ENCODE measurements at places on chromosomes 5 and 9. TPM values are rescaled to one million over a fixed set of nuclear protein-coding genes. Genes with fewer than 3 reads are reported as not detected.

- DNase-seq, result no peak
These were observed 201.1 kb downstream of the EPB41L4A start for GRCh38 chr5:112217843-112218579.

The QRFP gene
- not detected for total RNA-seq

The WDR31 gene
- total RNA-seq, result 0.74 TPM

DNA sequence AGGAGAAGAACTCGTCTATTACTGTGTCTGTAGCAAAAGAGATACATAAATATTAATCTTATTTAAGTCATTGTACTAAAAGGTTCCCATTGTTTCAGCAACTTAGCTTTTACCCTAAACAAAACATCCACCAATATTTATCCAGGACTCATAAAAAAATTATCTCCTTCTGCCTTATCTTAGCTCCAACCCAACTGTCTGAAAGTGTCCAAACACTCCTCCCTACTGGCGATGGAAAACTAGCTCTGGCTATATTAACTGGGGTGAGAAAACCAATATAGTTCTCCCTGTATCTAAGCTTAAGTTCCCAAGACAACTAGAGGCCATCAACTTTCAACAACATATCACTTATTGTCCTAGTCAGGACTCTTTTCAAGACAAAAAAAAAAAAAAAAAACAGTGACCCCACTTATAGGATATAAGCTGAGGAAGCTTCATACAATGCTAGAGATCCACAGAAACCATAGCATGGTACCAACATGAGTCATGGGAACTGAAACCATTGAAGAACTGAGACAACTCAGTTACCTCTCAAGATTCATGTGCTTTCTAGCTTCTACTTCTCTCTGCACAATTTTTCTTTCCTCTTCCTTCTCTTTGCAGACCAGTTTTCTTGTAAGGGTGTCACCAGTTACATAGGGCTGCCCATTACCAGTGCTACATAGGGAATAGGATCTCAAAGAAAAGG is 150.7 kb upstream of the RASA1 start:
- DNase-seq, result peak; percentile 59

The TAF1L gene
- under 0.01 TPM for total RNA-seq

The PDLIM7 gene
- total RNA-seq, result 32.2 TPM

The PCDHGA5 gene
- total RNA-seq, result 0.13 TPM

GRCh38 chr5:73615085-73615484 is 10.9 kb upstream of the ARHGEF28 start:
- peak; percentile 76 for DNase-seq

The SEMA6A gene
- total RNA-seq, result 0.99 TPM

The GABRP gene
- total RNA-seq, result 11.0 TPM

DNA sequence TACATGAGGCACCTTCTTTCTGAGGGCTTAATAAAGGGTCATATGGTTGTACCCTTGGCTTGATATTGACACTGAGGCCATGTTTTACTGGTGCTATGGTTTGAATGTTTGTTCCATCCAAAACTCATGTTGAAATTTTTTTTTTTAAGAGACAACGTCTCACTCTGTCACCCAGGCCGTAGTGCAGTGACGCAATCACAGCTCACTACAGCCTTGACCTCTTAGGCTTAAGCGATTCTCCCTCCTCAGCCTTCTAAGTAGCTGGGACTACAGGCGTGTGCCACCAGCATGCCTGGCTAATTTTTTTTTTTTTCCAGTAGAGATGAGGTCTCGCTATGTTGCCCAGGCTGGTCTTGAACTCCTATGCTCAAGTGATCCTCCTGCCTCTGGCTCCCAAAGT is 20.9 kb downstream of the FAM151B start:
- no peak for DNase-seq

DNA sequence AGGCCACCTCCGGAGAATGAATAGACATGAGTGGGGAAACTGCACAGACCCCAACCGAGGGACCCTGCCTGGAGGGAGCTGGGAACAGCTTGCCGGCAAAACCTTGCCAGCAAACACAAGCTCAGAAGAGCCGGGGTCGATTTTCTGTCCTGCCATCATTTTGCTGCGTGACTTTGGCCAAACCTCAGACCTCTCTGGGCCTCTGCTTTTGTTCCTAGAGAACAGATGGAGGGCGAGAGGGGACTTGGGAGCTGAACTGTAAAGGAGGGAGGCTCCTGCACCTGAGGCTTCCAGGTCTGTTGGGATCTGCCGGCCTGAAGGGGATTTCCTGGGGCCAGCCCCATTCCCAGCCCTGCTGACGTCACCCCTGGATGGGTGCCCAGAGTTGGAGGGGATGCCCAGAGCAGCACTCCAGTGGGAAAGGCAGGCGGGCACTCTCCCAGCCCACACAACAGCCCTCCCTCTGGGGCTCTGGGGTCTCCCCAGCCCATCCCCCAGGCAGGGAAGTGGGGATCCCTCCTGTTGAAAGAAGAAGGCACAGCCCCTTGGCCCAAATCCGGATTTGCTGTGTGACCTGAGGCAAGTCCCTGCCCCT is 40.4 kb upstream of the SYNPO start:
- DNase-seq, result peak; percentile 56

The DND1 gene
- 2.7 TPM for total RNA-seq

DNA sequence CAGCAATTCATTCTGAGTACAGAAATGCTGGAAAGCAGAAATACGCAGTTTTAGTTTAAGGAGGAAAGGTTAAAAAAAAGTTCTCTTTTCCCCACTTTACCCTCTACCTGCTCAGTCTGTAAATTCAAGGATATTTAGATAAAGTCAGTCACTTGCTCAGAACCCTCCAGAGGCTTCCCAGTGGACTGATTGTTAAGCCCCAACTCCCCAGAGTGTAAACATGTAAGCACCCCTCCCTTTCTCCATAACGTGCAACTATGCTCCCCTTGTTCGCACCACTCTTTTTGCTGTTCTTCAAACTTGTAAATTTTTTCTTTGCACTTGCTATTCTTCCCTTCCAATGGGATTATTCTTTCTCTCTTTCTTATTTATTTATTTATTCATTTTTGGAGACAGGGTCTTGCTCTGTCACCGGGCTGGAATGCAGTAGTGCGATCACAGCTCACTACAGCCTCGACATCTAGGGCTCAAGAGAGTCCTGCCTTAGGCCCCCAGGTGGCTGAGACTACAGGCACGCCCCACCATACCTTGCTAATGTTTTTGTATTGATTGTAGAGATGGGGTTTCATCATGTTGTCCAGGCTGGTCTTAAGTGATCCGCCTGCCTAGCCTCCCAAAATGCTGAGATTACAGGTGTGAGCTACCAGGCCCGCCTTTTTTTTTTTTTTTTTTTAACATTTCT is 32.5 kb upstream of the ERBIN start:
- no peak for DNase-seq

- DNase-seq, result no peak
These were observed 20.4 kb downstream of the CNOT8 start for GRCh38 chr5:154878642-154879335.

DNA sequence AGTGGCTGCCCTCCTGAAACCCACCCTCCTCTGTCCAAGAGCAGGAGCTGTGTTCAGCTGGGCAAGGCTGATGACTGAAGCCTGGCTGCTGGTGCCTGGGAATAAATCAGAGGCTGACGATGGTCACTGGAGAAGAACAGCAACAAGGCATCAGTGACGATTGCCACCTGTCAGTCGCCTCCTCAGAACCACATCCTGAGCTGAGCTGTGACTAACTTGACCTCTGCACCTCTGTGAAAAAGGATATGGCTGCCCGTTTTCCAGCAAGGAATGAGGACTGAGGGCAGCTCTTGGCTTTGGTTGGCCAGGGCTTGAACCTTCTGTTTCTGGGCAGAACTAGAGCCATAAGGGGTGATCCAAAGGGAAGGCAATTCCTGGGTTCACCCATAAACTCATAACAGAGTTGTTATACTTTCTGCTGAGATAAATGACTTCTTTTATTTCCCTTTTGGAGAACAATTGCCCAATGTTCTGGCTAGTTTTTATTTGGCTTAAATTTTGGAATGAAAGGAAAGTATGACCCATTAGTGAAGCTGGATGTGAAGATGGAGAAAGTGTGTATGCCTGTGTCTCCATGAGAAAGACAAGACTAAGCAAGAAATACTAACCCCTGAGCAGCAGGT is 40.1 kb downstream of the TRIP13 start:
- DNase-seq, result peak; percentile 39

GRCh38 chr9:137412431-137412830 is 10.5 kb downstream of the EXD3 start:
- DNase-seq, result no peak

The PDE8B gene
- not detected for total RNA-seq

The GPR150 gene
- total RNA-seq, result not detected

- no peak for DNase-seq
These were observed 1427.7 kb upstream of the C9orf72 start for GRCh38 chr9:29001006-29001405.

- DNase-seq, result no peak
These were observed 302.2 kb downstream of the DIRAS2 start for GRCh38 chr9:90340421-90340820.

The GFPT2 gene
- total RNA-seq, result not detected

- no peak for DNase-seq
These were observed 107.9 kb downstream of the PHF2 start for GRCh38 chr9:93684161-93684765.

GRCh38 chr9:83920469-83920926 is 734 bp downstream of the KIF27 start:
- DNase-seq, result peak; percentile 71

DNA sequence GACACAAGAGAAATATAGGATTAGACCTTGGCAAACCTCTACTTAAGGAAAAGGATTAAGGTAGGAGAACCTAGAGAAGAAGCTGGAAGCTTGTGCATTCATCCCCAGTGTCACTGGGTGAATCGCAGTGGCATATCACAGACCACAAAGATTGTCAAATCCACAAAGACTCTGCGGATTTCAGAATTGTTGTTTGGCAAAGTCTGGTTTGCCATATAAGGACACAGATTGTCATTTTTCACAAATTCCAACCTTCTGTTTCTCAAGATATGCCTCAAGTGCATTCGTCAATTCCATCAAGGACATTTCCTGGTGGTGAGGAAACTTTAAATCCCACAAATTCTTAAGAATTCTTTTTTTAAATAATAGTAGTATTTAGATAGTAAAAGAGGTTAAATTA is 395.1 kb upstream of the PAPPA start:
- no peak for DNase-seq

DNA sequence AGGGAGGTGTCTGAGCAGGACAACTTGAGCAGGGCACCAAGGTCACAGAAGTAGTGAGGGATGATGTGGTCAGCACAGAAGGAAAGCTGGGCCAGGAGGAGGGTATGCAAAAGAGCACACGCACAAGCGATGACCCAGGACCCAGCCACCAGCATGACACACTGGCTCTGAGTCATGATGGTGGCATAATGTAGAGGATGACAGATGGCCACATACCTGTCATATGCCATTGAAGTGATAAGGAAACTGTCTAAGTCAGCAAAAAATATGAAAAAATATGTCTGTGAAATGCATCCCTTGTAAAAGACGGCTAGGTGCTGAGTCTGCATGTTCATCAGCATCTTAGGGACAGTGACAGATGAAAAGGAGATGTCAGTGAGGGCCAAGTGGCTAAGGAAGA is 380 bp downstream of the OR1J1 start:
- DNase-seq, result no peak

- peak; percentile 38 for DNase-seq
These were observed 77.0 kb downstream of the IQGAP2 start for GRCh38 chr5:76479973-76480667.

The STXBP1 gene
- 6.3 TPM for total RNA-seq

DNA sequence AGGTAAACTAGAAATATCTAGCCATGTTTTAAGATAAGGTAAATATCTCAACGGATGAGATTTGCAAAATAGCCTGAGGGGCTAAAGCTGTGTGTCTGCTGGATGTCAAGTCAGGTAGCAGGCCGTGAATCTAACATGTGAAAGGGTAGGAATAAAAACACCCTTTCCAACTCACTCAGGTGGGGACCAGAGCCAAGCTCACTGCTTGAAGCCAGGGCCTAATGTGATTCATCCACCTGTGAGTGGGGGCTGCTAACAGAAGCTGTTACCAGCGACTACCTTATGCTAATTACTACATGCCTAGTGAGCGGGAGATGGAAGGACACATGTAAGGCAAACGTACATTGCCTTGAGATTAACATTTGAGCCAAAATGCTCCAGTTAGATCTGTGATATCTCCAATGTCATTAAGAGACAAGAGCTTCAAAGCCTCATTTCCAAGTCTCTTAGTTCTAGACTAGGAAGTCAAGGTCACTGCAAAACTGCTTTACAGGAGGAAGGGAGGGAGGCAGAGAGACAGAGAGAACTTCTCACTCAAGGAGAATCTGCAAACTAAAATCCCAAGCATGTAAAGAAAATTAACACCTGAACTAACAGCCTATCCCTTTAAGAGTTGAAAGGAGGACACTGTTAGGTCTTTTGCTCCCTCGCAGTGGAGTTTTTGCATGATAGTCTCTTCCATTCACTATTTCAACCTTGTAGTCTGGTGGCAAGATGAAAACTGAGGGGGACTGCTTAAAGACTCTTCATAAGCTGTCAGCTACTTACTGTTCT is 141.6 kb upstream of the RPS23 start:
- no peak for DNase-seq

- DNase-seq, result no peak
These were observed 698.8 kb upstream of the C9orf72 start for GRCh38 chr9:28272127-28272526.

DNA sequence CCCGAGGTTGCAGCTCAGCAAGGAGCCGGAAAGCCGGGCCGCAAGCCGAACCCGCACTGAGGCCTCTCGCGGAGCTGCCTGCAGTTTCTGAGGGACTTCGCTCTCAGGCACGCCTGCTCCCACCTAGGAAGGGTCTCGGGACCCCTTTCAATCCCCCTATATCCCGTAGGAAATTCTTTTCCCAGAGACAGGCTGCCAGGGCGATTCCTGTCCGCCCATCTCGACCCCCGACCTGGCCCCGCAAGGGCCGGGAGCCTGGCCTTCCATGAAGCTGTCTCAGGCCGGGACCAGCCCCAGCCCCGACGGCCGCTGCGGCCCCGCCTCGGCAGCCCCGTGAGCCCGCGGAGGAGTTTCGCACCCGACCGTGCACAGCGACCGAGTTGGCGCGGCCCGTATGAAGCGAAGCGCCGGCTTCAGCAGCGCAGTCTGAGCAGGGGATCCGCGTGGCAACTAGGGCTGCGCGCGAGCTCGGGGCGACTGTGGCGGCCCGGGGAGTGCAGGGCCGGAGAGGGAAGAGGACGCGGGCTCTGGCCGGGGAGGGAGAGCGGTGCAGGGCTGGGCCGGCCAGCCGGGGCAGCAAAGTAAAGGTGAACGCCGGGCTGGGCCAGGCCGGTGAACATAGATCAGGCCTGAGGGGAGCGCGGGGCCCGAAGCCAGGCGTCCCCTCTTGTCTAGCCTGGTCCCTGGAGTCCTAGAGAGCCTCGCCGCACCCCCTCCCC is 977 bp upstream of the PRDM12 start:
- no peak for DNase-seq

GRCh38 chr5:108810717-108811116 is 63.0 kb downstream of the FER start:
- DNase-seq, result no peak

DNA sequence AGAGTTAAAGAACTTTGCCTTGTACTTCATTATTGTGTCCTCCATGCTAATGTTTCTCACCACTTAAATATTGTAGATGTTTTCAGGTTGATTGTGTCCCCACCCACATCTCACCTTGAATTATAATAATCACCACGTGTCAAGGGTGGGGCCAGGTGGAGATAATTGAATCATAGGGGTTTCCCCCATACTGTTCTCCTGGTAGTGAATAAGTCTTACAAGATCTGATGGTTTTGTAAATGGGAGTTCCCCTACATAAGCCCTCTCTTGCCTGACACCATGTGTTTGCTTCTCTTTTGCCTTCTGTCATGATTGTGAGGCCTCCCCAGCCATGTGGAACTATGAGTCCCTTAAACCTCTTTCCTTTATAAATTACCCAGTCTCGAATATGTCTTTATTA is 248.3 kb downstream of the FBXL7 start:
- no peak for DNase-seq

GRCh38 chr9:33135470-33135958 is 31.6 kb downstream of the B4GALT1 start:
- DNase-seq, result no peak

The FOXD4L6 gene
- not detected for total RNA-seq

Data from HT-29 (cell line).